ENCODE measurements at places on chromosomes 12 and 14.

DNA sequence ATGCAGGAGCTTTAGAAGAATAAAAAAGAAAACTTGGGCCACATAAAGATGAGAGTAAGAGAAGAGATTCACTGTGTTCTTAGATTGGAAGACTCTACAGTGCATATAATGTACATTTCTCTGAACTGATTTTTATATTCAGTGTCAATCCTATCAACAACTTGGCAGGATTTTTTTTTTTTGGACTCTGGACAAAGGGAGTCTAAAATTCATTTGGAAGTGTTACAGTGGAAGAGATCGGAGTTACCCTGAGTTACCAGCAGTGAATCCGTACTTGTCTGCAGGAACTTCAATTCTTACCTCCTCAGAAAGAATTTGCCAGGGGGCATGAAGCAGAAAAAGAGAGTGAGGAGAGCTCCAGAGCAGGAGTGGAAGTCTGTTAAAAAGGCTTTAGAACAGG, 24.0 kb downstream of the SERPINA11 start:
- no peak for DNase-seq

DNA sequence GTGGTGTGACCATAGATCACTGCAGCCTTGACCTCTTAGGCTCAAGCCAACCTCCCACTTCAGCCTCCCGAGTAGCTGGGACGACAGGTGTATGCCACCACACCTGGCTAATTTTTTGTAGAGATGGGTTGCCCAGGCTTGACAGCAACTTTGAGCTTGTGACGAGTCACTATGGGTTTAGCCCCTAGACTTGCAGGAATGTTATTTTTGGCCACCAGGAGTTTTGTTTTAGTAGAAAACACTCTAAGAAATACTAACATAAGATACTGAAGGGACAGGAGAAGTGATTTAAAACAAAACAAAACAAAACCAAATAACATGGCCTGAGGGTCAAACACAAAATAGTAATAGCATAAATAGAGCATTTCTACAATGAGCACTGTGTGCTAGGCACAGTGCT, 26.4 kb downstream of the SETD3 start:
- DNase-seq, result no peak

- DNase-seq, result no peak
Measured at GRCh38 chr14:59656473-59656872, 79.9 kb upstream of the CCDC175 start.

- no peak for DNase-seq
Measured at GRCh38 chr12:48828293-48828692, 10.0 kb downstream of the CACNB3 start.

DNA sequence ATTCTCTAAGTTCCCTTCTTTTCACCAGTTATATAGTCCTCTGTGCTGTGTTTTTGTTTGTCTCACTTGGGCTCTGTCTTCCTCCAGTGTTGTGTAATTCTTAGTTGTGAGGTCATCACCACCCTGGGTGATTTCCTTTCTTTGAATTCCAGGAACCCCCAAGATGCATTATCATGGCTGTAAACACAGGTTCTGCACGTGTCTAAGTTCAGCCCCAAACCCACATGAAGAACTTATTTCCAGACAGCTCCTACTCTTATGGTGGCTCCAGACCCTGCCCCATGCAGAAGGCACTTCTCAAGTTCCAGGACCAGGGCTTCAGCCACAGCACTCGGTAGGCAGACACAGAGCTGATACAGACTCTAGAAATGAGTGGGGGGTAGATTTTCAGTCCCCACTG, 560.5 kb downstream of the BCL11B start:
- peak; percentile 35 for DNase-seq

GRCh38 chr12:50057000-50057841, at the start of gene ASIC1:
Gene ASIC1, plus strand, starts transcription at chr12:50057596. Its CDS starts 1,171 bp downstream, at chr12:50058767.
- DNase-seq, result peak; percentile 39

- DNase-seq, result no peak
Measured at GRCh38 chr12:113448873-113449272, 22.8 kb downstream of the LHX5 start.

- DNase-seq, result no peak
Measured at GRCh38 chr14:104119488-104120251, 18.7 kb upstream of the KIF26A start.

- no peak for DNase-seq
Measured at GRCh38 chr14:94164685-94165431, 9.3 kb upstream of the PPP4R4 start.

GRCh38 chr12:117897372-117898161, 71.2 kb downstream of the KSR2 start:
- no peak for DNase-seq

DNA sequence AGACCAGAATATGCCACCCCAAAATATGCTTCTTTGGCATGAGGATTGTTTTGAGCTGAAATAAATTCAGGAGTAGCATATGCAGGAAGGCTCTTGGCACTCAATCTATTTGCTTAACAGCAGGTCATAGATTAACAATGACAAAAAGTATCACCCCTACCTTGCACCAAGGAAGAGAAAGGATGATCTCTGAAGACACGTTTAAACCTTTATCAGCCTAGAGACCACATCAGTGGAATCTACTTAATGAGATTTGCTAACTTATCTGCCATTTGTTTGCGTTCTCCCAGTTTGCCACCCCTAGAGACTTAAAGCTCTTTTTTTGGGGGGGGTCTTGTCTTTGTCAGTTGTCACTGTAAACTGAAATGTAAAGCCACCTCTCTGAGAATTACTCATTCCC, 1278.7 kb upstream of the USP15 start:
- no peak for DNase-seq

DNA sequence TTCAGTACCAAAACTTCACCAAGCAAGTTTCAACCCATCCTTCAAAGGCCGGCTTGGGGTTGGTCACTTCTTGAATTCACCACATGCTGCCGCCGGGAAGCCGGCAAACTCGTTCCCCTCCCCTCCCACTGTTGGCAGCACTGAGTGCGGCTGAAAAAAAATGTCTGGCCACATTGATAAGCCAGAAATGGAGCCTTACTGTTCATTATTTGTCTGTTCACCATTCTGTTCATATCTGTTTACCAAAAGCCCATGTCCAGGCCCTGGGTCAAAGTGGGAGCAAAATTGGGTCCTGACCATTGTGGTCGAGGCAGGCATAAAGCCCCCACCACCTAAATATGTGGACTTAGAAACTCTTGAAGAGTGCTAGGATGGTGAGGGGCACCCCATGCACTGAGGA, 7.3 kb upstream of the HSP90AA1 start:
- DNase-seq, result no peak

DNA sequence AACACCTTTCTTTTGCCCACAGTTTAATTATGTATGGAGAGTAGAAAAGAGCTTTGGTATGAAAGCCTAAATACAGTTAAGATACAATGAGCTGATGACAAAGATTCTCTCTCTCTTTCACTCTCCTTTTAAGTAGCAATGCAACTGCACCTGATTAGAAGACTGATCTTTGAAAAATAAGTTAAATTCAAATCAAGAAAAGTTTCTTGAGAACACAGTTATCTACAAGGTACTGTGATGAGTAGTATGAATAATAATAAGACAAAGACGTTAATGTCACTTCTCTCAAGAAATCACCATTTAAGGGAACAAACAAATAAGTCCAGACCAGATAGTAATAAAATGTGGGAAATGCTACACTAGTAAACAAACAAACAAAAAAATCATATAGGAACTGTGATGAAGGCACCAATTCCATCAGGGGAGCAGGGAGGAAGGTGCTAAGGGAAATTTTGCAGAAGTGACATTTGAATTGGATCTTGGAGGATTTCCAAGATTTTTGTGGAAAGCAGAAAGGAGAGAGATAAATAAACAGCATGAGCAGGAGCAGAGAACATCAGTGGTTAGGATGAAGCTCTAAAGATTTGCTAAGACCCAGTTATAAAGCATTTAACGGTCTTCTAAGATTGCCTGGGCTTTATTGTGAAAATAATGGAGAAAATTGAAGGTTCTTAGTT, 65.2 kb upstream of the STK38L start:
- DNase-seq, result no peak

DNA sequence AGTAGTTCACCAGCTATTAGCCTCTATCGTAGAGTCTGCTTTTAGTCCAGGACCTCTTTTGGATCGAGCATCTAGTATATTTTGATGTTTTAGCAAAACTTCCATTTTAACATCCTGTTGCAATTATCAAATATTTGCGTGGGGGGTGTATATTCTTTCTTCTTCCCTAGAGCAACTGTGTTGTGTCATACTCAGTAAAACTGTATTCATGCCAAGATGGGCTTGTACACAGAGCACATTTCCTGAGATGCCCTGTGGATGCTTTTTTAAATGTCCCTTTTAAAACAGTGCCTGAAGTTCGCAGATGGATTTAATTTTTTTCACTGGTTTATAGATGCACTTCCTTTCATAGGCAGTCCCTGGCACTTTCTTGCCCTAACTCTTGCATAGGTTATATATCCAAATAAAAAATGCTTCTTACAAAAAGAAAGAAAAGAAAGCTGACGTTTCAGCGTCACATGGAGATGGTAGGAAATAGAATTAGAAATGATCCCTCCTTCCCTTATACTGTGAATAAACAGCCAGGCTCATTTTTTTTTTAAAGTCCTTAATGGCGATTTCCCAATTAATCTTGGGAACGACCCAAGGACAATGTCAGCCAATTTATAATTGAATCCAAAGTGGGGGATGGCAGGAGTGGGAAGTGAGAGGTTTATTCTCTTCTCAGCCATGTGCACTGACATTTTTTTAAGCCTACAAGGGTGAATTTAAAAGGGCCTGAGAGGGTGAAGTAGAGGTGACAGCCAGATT, 247.0 kb downstream of the SLC41A2 start:
- DNase-seq, result no peak

- no peak for DNase-seq
Measured at GRCh38 chr14:30874999-30875787, 834 bp downstream of the COCH start.

DNA sequence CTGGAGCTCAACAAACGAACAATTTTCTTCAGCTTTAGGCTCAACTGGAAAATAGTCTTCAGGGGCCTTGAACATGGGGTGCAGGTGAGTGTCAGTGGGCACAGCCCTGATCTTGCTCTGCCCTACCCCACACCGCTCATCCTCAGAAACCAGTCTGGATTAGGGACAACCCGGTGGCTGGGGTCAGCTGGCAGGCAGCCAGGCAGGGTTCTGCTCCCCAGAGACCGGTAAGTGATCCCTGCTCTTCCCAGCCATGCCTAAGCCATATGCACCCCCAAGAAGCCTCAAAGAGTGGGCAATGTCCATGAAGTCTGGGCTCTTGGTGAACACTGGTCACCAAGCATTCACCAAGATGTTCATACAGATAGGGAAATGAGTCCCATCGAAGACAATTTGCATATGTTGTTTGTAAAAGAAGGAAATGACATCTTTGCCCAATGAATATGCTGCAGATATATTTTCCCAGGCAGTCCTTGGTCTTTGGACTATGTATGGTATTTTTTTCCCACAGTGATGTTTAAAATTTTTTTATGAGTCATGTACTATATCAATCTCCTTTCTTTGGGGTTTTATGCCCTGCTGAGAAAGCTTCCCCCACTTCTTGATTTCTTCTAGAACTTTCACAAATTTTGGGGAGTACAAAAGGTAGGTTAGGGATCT, 63.9 kb upstream of the VASH1 start:
- DNase-seq, result no peak

DNA sequence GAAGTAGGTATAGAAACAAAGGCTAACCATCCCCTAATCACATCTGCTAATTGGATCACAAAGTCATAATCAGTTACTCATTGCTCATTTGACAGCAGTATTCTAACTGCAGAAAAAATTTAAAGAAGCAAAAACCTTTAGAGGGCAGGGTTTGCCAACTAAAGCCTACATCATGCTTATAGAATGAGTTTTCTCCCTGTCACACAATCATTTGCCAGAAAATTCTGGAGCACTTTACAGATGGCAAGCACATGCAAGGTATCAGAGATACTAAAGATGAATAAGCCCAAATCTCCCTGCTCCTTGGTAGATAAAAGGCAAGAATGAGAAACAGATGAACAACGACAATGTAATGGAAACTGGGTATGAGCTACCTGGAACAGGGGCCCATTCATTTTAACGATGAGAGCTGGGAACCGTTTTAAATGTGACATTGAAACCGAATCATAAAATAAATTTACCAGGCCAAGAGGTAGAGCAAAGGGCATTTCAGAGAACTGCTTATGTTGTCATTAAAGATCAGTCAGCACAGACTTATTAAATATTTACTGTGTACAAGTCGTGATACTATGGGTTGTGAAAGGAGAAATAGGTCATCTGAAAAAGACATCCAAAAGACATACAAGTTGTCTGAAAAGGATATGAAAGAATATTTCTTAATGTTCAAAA, 211.4 kb upstream of the ABCD2 start:
- no peak for DNase-seq

- DNase-seq, result no peak
Measured at GRCh38 chr12:45400991-45401390, 185.1 kb downstream of the ANO6 start.

- no peak for DNase-seq
Measured at GRCh38 chr14:71621980-71622605, 310.1 kb upstream of the RGS6 start.

GRCh38 chr14:46686652-46687051, 35.1 kb upstream of the RPL10L start:
- DNase-seq, result no peak

- no peak for DNase-seq
Measured at GRCh38 chr14:78764240-78764639, 594.1 kb downstream of the NRXN3 start.

- DNase-seq, result no peak
Measured at GRCh38 chr12:15707516-15708199, 81.5 kb downstream of the EPS8 start.
